ENCODE measurements at places on chromosomes 5 and 9.

GRCh38 chr5:33639474-33639873, 198.7 kb downstream of the TARS1 start:
- no peak for DNase-seq

GRCh38 chr5:117800261-117800660, 1188.1 kb downstream of the DTWD2 start:
- DNase-seq, result no peak

- no peak for DNase-seq
Observed at GRCh38 chr9:104227108-104227507, 133.0 kb downstream of the SMC2 start.

- no peak for DNase-seq
Observed at GRCh38 chr5:151591144-151591819, at the start of gene FAT2. TSS of gene FAT2 (minus strand) at chr5:151591331. CDS start at chr5:151568931, 22,400 bp downstream.

DNA sequence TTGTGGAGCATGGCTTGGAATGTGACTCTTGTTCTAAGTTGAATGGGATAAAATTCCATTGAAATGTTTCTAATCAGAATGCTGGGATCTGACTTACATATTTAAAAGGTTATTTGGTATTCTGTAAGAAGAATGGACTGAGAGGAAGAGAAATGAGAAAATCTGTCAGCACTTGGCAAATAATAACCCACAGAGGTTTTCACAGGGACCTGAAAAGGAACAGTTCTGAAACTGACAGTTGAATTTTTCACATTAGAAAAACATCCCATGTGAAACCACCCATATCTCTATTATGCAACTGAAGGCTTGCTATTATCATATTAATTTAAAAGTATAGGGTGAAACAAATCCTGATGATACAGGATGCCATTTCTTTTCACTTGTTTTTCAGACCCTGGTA, 302.7 kb downstream of the EPB41L4A start:
- no peak for DNase-seq

DNA sequence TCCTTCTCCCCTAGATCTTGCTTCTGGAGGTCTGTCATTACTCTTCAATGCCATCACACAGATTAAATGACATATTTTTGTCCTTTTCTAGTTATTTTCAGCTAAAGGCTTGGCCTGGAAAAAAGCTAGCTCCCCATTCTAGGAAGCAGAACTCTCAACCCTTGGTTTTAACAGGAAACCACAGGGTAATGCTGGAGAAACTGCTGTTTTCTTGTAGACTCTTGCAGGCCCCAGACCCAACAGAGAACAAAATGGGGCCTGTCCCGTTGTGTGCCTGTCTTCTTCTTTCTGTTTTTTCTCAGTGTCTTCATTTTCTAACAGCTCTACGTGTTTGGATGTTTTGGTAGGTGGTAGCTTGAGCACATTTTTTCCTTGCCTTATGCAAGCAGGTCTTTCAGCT, 21.5 kb downstream of the DCANP1 start:
- no peak for DNase-seq

DNA sequence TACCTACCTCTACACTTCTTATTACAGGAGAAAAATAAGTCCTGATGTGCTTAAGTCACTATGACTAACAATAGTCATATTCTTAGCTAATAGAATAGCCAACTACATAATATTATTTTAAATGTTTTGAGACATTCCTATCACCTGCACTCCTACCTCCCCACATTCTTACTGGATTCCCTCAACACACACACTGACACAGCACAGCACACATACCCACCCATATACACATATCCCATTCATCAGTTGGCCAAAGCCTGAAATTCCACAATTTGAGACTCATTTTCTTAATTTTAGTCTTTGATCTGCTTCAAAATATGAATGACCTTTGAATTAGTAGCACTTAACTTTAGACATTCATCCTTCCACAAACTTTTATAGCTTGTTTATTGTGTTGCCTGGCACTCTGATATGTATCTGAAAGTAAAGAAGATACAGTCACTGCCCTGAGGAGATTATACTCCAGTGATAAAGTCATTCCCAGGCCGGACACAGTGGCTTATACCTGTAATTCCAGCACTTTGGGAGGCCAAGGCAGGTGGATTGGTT, 168.3 kb upstream of the RASA1 start:
- DNase-seq, result no peak

GRCh38 chr5:16457853-16458252, 7.7 kb downstream of the ZNF622 start:
- no peak for DNase-seq

- DNase-seq, result no peak
Observed at GRCh38 chr9:19181561-19181960, 48.9 kb upstream of the DENND4C start.

DNA sequence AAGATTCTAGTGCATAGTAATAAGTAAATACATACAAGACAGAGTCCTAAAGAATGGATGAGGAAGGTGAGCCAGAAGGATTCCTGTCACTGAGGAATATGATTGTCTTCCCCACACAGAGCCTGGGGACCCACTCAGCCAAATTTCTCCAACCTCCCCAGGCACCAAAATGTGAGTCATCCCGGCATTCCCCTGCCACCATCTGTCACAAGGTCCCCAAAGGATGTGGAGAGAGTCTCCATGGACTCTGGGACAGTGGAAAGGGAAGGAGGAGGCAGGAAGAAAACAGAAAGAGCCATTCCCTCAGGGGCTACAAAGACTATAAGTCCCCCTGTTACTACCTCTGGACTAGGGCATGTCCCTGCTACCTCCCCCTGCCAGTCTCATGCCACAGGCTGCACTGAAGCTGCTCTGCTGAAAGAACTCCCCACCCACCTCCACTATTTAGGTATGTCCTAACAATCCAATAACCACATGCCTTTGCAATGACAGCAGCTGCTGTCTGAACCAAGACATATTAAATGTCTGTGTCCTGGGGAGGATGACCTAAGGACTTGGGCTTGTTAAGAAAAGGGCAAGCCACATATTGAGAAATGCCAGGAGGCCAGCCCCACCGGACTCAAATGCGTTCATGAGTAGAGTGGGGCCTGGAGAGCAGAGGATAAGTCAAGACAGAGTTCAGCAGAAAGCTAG, 10.7 kb upstream of the OR5C1 start:
- DNase-seq, result no peak

DNA sequence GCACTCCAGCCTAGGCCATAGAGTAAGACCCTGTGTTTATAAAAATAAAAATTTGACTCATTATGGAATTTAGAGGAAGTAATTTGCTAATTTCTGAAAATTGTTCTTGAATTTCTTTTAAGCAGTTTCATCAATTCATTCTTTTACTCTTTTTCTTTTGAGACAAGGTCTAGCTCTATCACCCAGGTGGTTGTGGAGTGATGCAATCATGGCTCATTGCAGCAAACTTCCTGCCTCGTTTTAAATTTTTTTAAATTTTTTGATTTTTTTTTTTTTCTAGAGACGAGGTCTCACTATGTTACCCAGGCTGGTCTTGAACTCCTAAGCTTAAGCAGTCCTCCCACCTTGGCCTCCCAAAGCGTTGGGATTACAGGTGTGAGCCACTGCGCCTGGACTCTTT, 3.1 kb upstream of the CAMLG start:
- DNase-seq, result no peak

DNA sequence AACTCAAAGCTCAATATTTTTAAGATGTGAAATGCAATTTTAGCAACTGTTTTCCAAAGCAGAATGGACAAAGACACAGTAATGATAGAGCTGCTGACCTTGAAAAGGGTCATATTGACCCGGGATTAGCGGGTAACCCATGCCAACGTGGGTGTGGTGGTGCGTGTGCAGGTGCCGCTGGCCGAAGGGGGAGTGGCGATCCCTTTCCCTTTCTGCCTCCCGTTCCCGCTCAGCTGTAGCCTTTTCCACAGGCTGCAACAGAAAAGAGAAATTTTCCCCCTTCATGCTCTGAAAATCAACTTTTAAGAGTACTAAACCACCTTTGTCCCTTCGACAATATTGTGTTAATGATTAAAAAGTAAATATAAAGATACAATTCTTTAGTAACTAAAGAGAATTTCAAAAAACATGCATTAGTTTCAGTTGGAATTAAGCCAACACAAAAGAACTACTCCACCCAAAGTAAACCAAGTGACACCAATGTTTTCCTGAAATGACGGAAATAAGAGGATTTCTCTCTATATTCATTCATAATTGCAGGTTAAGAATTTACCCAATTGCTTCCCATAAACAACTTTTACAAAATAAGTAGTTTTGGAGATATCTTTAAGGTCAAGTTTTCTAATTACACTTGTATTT, 105.2 kb downstream of the ZNF608 start:
- DNase-seq, result no peak

DNA sequence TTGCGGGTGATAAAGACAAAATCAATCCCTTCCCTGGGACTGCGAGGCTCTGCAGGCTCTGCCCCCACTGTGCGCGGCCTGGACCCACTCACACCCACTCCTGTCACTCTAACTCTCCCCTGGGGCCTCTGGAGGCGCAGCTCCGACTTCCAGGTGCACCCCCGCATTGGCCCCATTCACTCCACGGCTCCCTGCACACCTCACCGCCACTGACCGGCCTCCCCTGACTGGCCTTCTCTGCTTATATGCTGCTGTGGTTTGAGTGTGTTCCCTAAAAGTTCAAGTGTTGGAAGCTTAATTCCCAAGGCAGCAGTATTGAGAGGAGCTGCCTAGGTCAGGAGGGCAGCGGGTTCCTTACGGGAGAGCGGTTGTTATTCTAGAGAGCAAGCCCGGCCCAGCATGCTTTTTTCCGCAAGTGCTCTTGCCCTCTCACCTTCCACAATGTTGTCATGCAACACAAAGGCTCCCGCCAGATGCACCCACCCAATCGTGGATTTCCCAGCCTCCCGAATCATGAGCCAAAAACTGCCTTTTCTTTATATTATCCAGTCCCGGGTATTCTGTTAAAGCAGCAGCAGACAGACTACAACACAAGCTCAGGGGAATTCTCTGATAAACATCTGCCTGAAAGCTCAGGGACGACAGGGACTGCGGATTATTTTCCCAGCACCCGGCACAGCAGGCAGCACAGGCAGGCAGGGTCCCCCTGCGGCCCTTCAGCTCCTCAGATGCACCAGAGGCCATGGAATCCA, 73.5 kb upstream of the LRRTM2 start:
- no peak for DNase-seq

GRCh38 chr9:79694676-79695400, 123.1 kb downstream of the TLE4 start:
- no peak for DNase-seq
